ENCODE measurements at places on chromosomes 16 and 17.

DNA sequence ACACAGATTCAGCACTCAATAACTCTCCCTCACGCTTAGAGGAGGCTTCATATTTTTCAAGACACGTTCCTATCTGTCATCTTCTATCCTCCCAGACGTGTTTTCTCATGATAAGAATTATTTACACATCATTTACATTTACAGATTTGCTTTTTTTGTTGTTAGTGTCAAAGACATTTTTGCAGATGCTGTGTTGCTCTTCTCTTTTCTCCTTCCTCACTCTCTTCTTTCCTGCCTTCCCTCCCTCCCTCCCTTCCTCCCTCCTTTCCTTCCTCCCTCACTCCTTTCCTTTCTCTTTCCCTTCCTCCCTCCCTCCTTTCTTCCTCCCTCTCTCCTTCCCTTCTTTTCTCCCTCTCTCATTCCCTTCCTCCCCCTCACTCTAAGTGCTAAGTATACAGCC lies 537.1 kb upstream of the HSBP1 start:
- DNase-seq = no peak

DNA sequence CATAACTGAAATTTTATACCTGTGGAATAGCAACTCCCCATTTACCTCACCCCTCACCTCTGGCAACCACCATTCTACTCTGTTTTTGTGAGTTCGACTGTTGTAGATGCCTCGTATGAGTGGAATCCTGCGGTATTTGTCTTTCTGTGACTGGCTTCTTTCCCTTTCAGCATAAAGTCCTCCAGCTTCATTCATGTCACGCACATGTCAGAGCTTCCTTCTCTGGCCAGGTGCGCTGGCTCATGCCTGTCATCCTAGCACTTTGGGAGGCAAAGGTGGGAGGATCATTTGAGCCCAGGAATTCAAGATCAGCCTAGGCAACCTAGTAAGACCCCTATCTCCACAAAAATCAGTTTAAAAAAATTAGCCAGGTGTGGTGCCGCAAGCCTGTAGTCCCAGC lies 278.4 kb downstream of the PARN start:
- DNase-seq = no peak

DNA sequence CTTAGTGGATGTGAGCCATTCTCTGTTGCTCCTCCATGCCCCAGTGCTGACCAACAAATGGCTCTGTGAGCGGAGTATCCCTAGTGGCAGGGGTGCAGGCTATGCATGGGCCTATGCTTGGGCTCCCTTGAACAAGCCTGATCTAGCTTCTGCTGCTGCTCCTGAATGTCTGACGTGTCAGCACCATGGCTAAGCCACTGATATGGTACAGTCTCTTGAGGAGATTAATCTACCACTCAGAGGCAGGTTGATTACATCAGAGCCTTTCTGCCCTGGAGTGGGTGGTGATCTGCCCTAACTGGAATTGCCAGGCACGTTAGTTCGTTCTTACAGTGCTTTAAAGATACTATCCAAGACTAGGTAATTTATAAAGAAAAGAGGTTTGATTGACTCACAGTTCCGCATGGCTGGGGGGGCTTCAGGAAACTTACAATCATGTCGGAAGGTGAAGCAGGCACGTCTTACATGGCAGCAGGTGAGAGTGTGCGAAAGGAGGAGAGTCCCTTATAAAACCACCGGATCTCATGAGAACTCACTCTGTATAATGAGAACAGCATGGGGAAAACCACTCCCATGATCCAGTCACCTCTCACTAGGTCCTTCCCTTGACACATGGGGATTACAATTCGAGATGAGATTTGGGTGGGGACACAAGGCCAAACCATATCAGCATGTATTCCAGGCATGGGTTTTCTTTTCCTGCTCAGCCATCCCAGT lies 41.5 kb upstream of the B4GALNT2 start:
- no peak for DNase-seq

DNA sequence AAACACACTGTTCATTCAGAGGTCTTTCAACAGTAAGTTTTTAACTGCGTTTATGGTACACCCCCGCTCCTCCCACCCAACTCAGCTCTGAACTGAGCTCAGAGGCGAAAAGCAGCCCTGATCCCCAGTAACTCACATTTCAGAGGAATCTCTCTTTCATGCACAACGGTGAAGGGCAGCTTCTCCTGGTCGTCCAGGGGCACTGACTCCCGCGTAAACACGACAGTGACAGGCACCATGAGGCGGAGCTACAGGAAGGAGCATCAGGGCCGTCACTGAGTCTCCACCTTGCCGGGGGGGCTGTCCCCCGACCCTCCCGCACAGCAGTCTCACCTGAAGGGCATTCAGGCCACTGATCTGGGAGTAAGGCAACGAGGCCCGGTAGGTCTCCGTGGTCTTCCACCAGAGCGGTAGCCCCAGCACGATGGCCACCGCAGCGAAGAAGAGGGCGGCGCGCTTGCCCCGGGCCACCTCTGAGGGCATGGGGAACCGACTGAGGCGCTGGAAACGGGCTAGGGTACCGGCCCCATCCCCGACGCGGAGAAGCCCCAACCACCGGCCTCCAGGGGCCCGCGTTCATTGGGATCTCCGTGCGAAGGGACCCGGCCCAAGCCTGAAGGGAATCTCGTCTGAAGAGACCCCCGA lies 486 bp downstream of the PIGS start:
- DNase-seq = no peak

DNA sequence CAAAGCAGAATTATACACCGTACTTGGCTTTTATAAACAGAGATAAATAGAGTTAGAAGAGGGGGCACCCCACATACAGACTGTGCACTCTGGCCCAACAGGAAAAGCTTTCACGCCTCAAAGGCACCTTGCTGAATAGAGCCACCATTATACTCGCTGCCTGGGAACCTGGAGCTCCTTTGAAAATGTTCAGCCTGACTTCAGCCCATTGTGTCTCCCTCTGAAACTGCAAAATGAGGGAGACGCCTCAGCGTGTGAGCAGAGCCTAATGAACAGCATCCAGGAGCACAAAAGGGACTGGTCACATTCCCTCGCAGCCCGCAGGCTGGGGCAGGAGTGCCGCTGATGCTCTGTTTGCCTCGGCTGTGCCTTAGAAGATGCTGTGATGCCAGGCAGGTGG lies 46.3 kb downstream of the ABCC12 start:
- no peak for DNase-seq

DNA sequence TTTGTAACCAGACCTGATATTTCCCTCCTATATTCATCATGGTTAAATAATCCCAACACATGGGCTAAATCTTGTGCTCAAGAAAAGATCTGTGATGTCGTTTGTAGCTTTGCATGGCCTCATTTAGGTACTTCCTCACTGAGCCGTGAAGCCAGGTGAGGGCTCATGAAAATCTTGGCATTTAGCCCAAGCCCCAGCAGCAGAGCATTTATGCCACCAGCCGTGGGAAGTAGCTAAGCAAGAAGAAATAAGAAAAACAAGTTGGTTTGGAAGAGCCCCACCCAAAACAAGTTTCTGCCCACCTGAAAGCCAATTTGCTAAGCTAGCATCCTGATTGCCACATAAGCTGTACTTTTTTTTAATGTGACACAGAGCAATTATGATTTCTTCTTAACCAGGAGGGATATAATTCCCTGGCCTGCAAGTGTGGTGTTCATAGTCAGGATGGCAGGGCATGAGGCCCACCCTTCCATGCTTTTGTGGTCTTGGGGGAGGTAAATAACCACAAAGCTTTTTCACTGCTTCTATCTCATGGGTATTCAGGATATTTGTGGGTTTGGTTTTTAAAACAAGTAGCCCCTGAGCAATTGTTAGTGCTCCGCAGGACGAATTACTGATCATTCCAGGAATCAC lies 10.5 kb downstream of the TMIGD1 start:
- DNase-seq = no peak

GRCh38 chr17:30429155-30429554 lies 48.1 kb upstream of the GOSR1 start:
- no peak for DNase-seq

GRCh38 chr16:31274831-31275816 lies 15.3 kb downstream of the ITGAM start:
- DNase-seq = no peak

DNA sequence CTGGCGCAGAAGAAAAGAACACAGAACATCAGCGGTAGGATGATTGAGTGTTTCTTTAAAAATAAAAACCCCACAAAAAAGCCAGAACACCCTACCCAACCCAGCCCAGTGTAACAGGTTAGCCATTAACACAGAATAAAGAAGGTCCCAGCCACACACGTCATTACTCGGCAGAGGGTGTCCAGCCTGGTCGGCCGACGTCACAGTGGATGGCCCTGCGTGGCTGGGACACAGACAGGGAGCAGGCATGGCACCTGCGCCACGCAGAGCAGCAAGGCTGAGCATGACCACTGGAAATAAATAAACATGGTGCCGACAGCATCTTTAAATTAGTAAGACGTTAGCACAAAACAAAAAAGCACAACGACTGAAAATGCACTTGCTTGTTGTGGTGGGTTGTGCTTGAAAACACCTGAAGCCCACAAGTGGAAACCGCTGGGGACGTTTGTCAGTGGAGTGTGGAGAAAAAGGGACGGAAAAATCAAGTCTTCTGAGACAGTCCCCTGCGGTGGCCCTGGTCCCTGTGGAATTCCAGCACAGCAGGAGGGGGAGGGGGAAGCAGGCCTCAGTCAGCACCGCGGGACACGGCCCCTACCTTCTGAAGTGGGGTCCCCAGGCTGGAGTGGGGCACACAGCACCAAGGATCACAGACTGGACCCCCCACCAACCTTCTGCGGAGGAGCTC lies 39.2 kb downstream of the SLC7A5 start:
- DNase-seq = no peak

DNA sequence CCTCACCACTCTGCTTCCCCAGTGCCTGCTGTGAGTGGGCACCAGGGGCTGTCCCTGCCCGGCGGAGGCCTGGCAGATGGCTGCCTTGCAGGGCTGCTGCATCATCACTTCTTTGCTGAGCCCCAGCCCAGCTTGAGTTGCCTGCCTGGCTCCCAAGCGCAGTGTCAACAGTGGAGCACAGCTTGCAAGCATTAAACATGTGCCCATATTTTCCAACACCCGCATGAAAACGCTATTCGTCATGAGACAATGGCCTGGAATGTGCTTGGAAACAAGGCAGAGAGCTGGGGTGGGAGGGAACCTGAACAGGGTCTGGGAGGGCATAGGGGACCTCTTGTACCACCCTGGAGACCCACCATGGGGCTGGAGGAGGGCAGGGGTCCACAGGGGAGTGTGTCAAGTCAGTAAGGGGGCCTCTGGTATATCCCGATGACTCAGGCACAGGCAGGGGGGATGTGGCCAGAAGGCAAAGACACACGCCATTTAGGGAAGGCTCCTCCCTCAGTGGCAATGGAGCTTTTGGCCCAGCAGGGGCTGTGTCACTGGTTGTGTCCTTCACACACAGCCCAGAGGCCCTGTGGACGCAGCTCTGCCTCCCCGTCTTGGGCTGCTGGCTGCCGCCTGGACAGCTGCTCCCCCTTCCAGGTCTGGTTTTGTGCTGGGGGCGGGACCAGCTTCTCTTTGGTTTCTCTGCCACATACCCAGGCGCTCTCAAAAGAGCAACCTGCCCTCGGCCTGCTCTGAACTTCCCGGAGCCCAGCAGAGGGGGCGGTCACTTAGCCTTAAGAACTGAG lies 17.4 kb upstream of the MTSS2 start:
- no peak for DNase-seq
